ENCODE measurements at places on chromosomes 5 and 9. TPM values are rescaled to one million over a fixed set of nuclear protein-coding genes. Genes with fewer than 3 reads are reported as not detected.

DNA sequence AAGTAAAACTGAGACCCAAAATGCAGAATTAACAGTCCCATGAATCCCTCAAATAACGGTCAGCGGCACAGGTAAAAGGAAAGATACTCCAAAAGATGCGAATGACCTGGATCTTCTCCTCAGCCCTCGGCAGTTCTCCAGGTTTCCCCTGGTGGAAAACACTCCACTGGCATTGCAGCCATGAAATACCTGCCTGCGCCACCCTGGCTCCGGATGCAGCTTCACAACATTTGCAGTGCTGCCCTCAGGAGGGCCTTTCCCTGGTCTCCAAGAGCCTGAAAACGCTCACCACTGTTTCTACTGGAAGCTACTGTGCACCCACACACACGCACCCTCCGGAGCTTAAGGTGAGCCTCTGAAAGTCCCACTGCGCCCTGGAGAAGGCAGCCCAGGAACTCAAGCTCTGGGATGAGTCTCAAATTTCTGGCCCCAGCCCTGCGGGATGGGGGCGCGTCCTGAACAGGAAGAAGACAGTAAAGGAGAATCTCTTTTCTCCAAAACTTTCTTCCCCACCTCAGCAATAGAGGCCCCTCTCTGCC, 612 bp downstream of the UGT3A2 start:
- DNase-seq: no peak

GRCh38 chr9:71514344-71514975, 253.9 kb downstream of the CEMIP2 start:
- no peak for DNase-seq

DNA sequence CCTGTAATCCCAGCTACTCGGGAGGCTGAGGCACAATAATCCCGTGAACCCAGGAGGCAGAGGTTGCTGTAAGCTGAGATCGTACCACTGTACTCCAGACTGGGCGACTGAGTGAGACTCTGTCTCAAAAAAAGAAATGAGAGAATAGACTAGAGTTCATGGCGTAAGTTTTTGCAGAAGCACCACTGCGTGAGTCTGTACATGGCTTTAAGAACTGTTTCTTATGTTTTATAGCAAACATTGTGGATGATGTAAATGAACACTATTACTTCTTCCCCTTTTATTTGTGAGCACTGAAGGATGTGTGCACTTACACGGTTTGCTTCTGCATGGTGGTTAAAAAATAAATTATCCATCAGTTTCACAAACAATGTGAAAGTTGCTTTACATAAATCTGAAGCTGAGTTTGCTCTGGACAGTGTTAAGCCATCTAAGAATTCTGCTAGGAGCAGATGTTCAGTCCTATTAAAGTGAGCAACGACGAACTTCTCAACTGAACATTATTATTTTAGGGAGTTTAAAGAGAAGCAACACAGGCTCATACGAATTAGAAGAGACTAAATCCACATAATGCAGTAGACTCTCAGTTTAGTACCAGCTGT, 52.5 kb downstream of the ZFAND5 start:
- no peak for DNase-seq

- no peak for DNase-seq
Observed at GRCh38 chr5:55633574-55634208, 78.4 kb downstream of the SLC38A9 start.

GRCh38 chr5:115377468-115378217, 81.2 kb upstream of the CCDC112 start:
- no peak for DNase-seq

GRCh38 chr9:28073270-28073669, 500.0 kb upstream of the C9orf72 start:
- DNase-seq: no peak

- DNase-seq: no peak
Observed at GRCh38 chr9:35108461-35108860, 5.5 kb upstream of the STOML2 start.

Gene SPATA31C1
- not detected for polyA plus RNA-seq
